SW 1271 (cell line): ENCODE measurements at places on chromosomes 2 and 18.
A peak's percentile ranks its signal among the peaks of the same experiment; 100 is the strongest.

GRCh38 chr2:2641541-2642410, 310.7 kb upstream of the MYT1L start:
- DNase-seq: no peak

- peak; percentile 68 for DNase-seq
Observed at GRCh38 chr2:36770542-36771287, 74.2 kb downstream of the VIT start.

DNA sequence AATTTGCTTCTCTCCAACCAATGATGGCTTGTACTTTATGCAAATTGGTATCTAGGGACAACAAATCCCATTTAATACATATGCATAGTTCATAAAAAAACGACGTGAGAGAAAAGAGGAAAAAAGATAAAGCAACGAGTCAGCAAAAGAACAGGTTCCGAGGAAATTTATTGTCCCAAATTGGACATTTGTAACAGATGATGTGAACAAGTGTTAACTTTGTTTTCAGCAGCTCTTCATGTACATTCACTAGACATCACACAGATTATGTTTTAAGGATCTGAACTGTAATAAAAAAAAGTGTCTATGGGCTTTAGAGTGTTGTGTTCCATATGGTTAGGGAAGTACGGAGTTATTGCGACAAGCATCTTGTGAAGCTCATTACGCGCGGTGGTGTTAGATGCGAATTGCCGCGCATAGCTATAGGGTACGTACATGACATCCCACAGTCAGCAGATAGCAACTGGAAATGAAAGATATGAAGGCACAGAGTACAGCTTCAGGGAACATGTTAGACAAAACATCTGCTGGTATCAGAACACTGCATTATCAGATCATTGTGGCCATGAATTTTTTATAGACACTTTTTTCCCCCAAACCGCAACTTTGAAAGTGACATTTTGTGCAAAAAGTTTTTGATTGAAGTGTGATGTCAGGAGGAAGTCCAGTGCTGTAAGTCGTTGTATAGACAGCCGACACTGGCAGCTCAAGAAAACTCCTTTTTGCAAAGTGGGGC, 1073.1 kb upstream of the FANCL start:
- no peak for DNase-seq

DNA sequence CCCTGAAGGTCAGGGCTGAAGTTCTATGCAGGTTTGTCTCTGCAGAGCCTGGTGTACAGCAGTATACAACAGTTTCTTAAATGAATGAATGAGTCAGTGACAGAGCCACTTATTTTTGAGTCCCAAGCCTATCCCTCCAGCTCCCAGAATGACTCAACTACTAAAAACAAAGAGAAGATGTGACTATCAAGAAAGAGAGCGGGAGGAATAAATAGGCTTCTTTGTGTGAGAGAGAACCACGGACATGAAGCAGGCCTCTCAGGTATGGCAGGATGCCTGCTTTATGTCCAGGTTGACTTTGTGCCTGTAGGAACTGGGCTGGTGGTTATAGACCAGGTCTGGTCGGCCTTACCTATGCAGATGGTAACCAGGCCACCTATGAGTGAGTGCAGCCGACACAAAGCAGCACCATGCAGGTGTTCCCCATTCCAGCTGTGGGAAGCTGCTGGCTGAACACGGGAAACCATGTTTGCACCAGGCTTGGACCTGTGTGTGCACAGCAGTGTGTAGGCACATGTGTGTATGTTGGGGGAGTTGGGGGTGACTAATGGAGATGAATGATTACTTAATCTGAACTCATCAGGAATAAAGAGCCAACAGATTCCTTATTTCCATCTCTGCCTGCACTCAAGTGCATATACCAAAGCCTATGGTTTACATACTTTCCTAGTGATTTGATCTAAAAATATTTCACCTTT, 171.0 kb downstream of the OSR1 start:
- no peak for DNase-seq

GRCh38 chr2:81355436-81355835, 1050.9 kb upstream of the LRRTM1 start:
- no peak for DNase-seq

GRCh38 chr2:161010503-161011015, 149.7 kb upstream of the TANK start:
- DNase-seq: no peak
